Neural cell (in vitro differentiated cells): ENCODE measurements at places on chromosomes 2 and 18. TPM values are rescaled to one million over a fixed set of nuclear protein-coding genes. Genes with fewer than 3 reads are reported as not detected.

The WDR75 gene
- 62.5 and 67.3 TPM in 2 replicates for polyA plus RNA-seq

The SERPINB10 gene
- polyA plus RNA-seq, result not detected in 2 replicates

The EGR4 gene
- 0.90 TPM in 1 of 2 replicates, not detected in the other for polyA plus RNA-seq

The ASTL gene
- polyA plus RNA-seq, result not detected in 2 replicates

The GKN1 gene
- not detected in 2 replicates for polyA plus RNA-seq

The RNF144A gene
- polyA plus RNA-seq, result 26.9 and 27.8 TPM in 2 replicates

The REEP1 gene
- 111 and 121 TPM in 2 replicates for polyA plus RNA-seq

The CDKL4 gene
- not detected in 2 replicates for polyA plus RNA-seq

The DSG1 gene
- polyA plus RNA-seq, result not detected in 2 replicates
